ENCODE measurements at places on chromosomes 7 and 10.

GRCh38 chr7:13144673-13145072, 457.2 kb downstream of the ARL4A start:
- no peak for DNase-seq

DNA sequence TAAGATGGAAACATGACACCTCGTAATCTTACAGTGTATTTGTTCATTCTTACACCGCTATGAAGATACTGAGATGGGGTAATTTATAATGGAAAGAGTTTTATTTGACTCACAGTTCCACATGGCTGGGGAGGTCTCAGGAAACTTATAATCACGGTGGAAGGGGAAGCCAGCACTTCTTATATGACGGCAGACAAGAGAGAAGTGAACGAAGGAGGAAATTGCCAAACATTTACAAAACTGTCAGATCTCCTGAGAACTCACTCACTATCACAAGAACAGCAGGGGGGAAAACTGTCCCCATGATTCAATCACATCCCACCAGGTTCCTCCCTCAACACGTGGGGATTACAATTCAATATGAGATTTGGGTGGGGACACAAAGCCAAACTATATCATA, 282.3 kb downstream of the HGF start:
- no peak for DNase-seq

- no peak for DNase-seq
These were observed 282.1 kb downstream of the CXCL12 start for GRCh38 chr10:44102726-44103255.

DNA sequence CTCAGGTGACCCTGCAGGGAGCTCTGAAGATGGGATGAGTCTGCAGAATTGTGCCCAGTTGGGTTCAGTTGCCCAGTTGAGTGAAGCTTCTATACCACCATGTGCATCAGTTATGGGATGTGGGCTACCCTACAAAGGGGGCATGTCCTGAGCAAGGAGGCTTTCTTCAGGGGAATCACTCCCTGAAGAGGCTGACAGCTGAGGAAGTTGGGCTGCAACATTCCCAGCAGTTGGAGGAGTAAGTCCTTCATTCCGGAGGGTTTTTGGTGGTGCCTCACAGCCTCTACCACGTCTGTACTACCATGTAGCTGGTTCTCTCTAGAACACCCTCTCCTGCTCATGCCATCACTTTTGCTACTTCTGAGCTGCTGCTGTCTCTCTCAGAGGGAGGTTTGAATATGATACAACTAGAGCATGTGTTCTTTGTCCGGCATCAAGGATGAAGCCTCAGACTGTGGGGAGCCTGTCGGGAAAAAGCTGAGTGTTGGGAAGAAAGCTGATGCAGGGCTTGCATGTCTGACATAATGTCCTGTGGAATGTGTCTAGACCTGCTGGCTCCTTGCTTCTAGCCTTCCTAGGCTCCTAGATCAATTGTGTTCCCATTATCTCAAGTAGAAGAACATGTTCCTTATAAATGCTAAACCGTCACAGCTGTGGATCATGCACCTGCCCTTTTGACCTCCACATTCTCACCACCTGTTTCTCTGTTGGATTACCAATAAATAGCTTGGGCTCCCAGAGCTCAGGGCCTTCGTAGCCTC, 355.8 kb downstream of the CCSER2 start:
- no peak for DNase-seq

GRCh38 chr7:151853896-151854719, 22.8 kb downstream of the PRKAG2 start:
- DNase-seq: no peak
